ENCODE measurements at places on chromosomes 2 and 18.

DNA sequence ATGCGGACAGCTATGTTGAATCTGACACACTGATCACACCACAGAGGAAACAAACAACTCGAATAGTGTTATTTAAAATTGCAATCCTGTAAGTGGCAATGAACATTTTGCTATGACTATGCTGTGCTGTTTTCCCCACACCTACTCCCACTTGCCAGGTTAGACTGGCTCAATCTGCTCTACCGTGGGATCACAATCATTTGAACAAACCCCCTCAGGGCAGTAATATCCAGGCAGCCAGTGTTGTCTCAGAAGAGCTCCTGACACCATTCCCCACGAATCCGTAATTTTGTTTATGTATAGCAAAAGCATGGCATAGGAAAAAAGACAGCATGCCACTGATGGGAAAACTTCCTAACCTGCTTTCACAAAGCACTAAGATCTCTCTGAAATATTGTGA is 284.3 kb downstream of the ERBB4 start:
- no peak for DNase-seq

DNA sequence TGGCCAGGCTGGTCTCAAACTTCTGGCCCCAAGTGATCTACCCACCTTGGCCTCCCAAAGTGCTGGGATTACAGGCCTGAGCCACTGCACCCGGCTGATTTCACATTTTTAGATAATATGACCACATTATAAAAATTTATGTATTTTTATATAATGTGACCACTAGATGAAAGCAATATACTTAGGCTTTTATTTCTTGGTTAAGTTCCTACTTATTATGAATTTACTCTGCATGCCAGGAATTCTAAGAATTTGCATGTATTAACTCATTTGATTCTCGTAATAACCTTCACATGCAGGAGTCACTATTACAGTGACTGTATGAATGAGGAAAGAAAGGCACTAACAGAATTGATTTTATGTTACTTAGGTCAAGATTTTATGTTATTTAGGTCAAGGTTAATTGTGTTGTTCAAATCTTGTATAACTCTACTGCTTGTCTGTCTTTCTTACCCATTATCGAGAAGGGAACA is 25.6 kb upstream of the CASP8 start:
- no peak for DNase-seq

DNA sequence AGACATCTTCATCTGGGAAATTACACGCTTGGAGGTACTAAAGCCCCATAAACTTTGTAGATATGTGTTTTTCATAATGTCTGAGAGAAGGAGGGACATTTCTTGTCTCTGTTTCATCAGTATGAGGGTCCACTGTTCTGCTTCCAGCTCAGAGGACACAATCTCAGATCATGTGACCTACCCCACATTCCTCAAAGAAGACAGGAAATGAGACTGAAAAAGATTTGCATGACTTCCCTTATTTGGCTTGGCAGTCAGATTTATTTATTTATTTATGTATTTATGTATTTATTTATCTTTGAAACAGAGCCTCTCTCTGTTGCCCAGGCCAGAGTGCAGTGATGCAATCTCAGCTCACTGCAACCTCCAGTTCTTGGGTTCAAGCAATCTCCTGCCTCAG is 463.7 kb upstream of the RGPD4 start:
- DNase-seq = no peak

DNA sequence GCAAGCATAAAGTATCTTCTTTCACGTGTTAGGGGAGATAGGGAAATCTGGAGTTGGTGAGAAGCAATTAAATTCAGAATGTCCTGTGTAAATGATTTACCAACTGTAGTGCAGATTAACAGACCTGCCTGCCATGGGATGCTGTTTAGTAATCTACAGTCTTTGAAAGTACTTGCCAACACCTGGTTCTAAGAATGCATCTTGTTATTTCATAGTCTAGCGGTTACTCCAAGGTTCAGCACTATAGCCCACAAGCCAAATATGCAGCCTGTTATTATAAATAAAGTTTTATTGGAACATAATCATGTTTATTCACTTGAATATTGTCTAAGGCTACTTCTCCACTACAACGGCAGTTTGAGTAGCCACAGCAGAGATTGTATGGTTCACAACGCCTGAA is 100.8 kb downstream of the OSBPL6 start:
- DNase-seq = no peak

GRCh38 chr2:97869722-97870346 is 125.9 kb downstream of the TMEM131 start:
- DNase-seq = no peak

- DNase-seq = no peak
These were observed 82.0 kb downstream of the DCDC2C start for GRCh38 chr2:3785220-3785889.

- DNase-seq = no peak
These were observed 937 bp downstream of the EGR4 start for GRCh38 chr2:73292316-73292905.

DNA sequence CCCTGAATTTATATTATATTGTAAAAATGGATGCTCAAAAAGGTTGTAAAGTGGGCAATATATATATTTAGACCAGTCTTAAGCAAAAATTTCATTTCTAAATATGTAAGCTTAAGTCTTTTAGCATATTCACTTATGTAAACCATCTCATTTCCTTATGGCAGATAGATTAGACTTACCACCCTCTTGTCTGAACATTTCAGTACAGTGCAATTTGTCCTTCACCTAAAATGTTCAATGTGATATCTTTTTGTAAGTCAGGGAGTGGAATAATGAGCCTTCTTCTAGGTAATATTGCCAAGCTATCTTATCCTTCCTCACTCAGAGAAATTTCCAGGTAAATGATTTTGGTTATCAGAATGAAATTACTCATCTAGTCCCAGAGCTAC is 92.3 kb downstream of the KLF7 start:
- no peak for DNase-seq

DNA sequence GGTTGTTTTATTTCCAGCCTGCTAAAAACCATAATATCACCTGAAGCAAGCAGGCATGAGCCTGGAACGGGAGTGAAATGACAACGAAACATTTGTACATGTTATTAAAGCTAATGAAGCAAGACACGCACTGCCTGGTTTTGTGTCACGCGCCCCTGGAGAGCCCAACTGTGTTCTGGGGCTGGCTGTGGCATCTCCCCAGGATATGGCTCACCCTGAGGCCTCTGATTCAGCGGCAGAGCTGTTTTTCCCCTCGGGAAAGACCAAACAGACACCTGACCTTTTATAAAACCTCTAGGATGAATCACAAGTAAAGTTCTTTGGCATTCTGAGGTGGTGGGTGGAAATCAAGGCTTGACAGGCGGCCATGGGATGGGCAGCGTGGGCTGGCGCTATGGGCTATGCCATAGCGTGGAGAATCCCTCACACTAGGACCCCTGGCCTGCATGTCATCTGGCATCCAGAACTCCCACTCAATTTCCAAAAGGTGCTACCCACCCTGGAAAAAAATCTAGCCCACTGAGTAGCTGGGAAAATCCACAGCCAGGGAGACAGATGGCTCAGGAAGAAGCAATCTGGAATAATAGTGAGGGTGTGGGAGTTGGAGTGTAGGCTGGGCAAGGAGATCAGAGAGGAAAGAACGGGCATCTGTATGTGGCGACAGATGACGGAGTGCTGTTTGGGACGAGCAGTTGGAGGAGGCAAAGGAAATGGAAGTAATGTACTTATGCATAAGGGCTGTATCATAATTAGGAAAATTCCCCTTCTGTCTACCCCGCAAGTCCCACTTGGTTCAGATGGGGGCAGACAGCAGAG is 262.0 kb downstream of the AFF3 start:
- DNase-seq = no peak

DNA sequence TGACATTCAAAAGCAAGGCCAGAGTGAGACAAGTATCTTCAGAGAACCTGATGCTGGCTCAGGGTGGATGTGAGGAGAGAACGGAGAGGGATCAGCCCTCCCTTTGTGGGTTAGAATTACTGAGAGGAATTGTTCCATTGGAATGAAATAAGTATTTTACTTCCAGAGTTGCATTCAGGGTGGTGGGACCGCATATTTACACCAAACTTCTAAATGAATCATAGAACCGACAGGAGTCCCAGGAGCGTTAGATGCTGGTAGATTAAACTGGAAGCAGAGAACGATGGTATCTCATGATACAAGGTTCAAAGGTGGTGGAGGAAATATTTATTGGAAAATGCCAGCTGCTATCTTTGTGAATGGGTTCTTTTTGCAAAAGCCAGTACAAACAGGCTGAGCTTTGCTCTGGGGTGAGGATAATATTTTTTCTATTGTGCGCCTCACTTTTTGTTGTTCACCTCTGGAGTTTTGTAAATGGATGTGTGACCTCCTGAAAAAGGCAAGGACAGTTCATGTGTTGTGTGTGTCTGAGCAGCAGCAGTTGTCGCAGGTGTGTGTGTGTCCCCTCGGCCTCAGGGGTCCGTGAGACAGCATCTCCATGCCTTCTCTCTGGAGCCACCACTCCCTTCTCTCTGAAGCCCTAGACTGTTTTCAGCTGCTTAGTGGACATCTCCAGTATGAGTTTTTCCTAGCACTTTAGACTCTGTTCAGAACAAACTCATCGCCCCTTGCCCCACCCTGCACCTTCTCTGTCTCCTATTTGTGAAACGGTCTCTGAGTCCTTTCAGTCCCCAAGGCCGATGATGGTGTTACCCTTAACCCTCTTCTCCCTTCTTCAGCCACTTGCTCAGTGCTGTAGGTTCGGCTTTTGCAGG is 17.8 kb downstream of the MTCL1 start:
- no peak for DNase-seq

- DNase-seq = no peak
These were observed 24.6 kb downstream of the RTP5 start for GRCh38 chr2:241894056-241894641.

GRCh38 chr2:29073933-29074332 is 390 bp downstream of the PCARE start:
- no peak for DNase-seq

- DNase-seq = no peak
These were observed 2.3 kb downstream of the STPG4 start for GRCh38 chr2:47152803-47153202.

- DNase-seq = no peak
These were observed 15.0 kb upstream of the ELOA2 start for GRCh38 chr18:47050468-47050867.

GRCh38 chr18:7741640-7742039 is 174.5 kb downstream of the PTPRM start:
- no peak for DNase-seq

DNA sequence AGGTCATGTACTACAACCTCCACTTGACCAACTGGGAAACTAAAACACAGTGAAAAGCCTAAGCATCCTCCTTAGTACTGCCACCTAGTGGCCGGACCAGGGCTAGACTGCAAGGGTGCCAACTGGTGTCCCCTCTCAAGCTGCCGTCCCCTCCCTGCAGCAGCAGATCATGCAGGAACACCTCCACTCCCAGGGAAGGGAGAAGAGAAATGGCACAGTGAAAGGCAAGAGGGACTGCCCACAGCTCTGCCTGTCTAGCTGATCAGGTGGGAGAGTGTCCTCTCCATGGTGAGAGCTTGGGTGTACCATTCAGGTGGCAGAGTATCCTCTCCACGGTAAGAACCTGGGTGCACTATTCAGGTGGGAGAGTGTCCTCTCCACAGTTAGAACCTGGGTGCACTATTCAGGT is 78.1 kb downstream of the AAK1 start:
- peak; percentile 47 for DNase-seq

DNA sequence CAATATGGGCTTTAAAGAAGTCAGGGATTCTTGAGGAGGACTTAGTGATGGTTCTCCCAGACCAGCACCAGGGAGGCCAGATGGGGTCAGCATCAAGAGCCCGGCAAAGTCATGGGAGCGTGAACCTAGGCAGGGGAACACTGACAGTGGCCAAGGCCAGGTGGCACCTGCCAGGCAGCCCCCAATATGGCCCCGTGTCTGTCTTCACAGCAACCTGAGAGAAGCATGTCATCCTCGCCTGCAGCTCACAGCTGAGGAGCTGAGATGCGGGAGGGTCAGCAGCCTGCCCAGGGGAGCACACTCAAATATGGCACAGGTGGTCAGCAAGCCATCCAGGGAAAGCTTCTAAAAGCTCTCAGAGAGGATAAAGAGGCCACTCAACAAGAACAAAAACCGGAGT is 105.7 kb upstream of the GPC1 start:
- DNase-seq = no peak

Data from stimulated activated CD8-positive, alpha-beta memory T cell treated with anti-CD3 and anti-CD28 coated beads, Interleukin-7, amount 100 ng/mL, for 1 hour (primary cell).